Esophagus muscularis mucosa (tissue), 4 donors: ENCODE measurements at places on chromosomes 6 and 20.

- no peak for DNase-seq
These were observed 4.9 kb upstream of the DEK start for GRCh38 chr6:18269253-18269652.

GRCh38 chr6:96537726-96538125, 16.1 kb downstream of the UFL1 start:
- DNase-seq = no peak

DNA sequence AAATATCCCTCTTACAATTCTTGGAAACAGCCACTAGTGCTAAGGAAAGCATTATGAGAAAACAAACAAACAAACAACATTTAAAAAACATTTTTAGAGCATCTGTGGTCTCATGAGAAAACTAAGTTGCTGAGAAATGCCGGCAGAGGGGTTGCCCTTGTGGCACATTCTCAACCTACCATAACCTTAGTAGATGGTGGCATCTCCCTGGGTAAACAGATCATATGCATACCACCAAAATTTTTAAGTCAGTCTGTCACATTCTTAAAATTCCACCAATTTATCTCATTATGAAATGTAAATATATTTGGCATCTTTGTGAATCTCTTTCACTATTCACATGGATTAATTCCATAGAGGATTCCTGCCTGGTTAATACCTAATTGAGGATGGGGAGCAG, 575.7 kb upstream of the MARCKS start:
- DNase-seq = no peak

DNA sequence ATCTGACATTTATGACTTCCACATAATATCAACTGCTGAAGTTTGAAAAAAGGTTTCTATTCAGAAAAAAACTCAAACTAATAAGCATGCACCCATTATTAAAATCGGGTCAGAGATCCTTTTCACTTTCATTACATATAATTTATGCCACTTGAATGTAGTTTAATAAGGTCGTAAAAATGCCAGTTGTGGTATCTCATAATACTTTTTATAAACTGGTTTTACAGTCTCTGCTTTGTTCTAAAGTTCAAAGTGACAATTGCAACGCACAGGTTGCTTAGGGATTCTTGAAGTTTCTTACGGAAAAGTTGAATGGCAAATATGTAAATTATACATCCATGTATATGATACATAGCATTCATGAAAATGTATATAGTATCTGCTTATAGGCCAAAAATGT, 229.4 kb upstream of the CEP162 start:
- DNase-seq = no peak

DNA sequence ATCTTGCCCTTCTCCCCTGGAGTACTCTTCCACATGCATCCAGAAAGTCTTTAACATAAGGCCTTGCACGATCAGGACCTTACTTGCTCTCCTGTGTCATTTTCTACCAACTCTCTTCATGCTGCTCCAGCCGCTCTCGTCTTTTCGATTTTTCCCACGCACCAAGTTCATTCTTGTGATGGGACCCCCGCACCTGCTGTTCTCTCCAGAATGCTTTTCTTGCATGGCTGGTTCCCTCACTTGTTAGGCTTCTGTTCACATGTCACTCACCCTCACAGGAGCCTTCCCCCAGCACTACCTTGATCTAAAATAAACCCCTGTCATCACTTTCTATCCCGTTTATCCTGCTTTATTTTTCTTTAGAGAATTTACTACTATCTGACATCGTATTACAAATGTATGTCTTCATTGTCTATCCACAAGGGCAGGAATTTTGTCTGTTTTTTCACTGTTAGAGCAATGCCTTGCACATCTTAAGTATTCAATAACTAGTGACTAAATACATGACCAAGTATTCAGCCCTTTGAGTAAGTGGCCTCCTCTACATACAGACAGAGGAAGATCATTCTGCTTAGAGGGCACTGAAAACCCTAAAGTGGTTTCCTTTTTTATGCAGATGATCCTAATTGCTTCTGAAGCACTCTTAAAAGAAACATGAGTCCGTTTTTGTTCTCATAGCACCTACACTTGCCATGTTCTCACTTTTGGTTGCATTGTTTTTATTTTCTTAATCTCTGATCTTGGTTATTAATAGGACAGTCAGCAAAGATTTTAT, 166.9 kb downstream of the SLC16A10 start:
- no peak for DNase-seq
